ENCODE measurements at places on chromosomes 1 and 21. TPM values are rescaled to one million over a fixed set of nuclear protein-coding genes. Genes with fewer than 3 reads are reported as not detected.

FNDC10 gene
- total RNA-seq: 0.58 TPM

RGSL1 gene
- not detected for total RNA-seq

GBP1 gene
- 11.1 TPM for total RNA-seq

RNU11 gene
- total RNA-seq: not detected

USP25 gene
- 17.2 TPM for total RNA-seq

ADCY10 gene
- 5.5 TPM for total RNA-seq

CNR2 gene
- total RNA-seq: not detected

PRKAA2 gene
- 0.40 TPM for total RNA-seq

GPR3 gene
- total RNA-seq: not detected

CD5L gene
- 11.9 TPM for total RNA-seq

MFAP2 gene
- total RNA-seq: 0.45 TPM

LCE3D gene
- total RNA-seq: not detected

KCNQ4 gene
- total RNA-seq: 0.20 TPM

OTUD7B gene
- total RNA-seq: 19.1 TPM

CD52 gene
- 3.0 TPM for total RNA-seq

KRTAP10-5 gene
- not detected for total RNA-seq

FASLG gene
- not detected for total RNA-seq

C1QC gene
- 76.0 TPM for total RNA-seq

CELF3 gene
- total RNA-seq: not detected

TSPEAR gene
- total RNA-seq: not detected

ZMYM4 gene
- total RNA-seq: 14.9 TPM

KIF14 gene
- total RNA-seq: 0.10 TPM

ROR1 gene
- total RNA-seq: 0.28 TPM

SYT2 gene
- not detected for total RNA-seq

ADAM30 gene
- not detected for total RNA-seq

ELF3 gene
- 16.2 TPM for total RNA-seq

TADA1 gene
- 14.2 TPM for total RNA-seq

RAB13 gene
- total RNA-seq: 46.3 TPM

CSDE1 gene
- 218 TPM for total RNA-seq

GNG4 gene
- total RNA-seq: not detected

GBP5 gene
- 0.68 TPM for total RNA-seq

PRDM2 gene
- total RNA-seq: 11.7 TPM

ANKRD45 gene
- not detected for total RNA-seq

KRTAP12-2 gene
- total RNA-seq: not detected

PTPRU gene
- total RNA-seq: 19.5 TPM

FAM43B gene
- 0.35 TPM for total RNA-seq

PDC gene
- total RNA-seq: not detected

TPTE gene
- total RNA-seq: not detected

FAM72C gene
- total RNA-seq: not detected
